ENCODE measurements at places on chromosomes 13 and 19.

- no peak for DNase-seq
These were observed 653.3 kb downstream of the DIAPH3 start for GRCh38 chr13:59510386-59510785.

DNA sequence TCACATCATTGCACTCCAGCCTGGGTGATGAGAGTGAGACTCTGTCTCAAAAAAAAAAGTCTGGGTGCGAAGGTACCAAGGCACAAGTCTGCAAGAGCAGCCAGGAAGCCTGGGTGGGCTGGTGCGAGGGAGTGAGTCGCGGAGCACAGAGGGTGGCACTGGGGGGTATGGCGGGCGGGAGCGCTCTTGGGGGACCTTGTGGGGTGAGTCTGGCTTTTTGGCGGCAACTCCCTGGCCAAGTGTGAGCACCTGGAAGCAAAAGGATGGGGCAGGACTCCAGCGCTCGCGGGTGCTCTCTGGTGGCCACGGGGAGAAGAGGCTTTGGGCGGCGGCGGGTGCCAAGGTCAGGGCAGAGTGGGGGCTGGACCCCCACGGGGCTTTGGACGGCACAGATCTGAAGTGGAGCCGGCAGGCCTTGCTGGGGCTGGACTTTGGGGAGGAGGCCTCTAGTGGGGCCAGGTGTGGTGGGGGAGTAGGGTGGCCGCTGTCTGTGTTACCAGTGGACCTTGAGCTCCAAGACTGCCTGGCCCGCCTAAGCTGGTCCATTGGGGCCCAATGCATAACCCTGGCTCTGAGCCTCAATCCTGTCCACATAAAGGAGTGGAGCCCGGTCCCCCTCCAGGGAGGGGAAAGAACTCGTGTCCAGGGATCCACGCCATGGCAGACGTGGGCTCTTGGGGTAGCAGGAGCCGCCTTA lies 1.6 kb downstream of the P2RY11 start:
- no peak for DNase-seq

- no peak for DNase-seq
These were observed 9.8 kb downstream of the PROZ start for GRCh38 chr13:113168211-113168610.

DNA sequence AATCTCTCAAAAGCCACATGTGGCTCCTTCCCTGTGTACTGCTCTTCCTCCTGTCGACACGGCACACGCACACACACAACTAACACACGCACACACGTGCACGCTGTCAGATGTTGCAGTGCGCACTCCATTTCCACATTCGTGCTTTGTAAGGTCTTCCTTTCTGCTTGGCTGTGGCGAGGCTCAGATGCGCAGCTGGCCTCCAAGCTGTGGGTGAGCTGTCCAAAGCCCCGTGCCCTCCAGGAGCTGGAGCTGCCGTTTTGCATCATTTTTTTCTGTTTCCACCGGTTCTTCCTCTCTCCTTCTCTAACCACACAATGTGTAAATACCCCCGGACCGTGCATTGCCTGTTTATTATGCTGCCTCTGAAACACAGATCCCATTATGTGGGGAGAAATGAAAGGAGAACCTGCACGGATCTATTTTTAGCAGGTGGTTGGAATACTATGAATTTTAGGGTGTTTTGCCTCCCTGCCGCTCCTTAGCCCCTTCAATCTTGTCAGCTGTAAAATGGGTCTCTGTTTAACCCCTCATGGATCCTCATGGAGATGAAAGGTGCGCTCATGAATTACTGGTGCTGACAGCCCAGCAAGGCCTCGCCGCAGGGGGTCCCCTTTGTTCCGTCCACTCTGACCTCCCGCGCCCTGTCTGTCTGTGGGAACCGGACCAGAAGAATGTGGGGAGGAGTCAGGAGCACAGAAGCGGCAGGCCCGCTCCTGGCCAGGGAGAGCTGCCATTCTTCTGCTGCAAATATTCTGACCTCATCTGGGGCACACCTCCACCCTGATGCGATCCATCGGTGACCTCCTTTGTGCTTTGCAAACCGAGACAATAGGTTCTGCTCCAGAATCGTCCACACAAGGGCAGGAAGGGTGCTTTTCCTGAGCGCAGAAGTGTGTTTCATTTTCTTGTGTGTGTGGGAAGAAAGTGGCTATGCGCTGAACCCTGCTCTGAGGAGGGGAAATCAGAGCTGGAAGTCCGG lies 137.7 kb downstream of the SOX1 start:
- no peak for DNase-seq

DNA sequence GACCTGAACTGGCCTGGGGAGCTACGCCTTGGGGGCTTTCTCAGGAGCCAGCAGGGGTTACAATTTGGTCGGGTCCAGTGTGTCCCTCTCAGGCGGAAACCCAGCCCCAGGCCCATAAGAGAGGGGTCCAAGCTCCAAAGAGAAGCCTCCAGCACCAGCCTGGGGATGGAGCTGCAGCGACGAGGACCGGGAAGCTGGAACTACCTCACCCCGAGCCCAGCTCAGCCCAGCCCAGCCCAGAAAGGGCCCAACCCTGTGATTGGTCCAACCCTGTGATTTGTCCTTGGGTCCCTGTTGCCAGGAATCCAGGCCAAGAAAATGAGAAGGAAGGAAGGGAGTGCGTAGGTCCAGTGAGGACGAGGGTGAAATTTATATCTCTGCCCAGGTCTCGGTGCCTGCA lies 24.1 kb downstream of the CLEC4M start:
- DNase-seq = no peak

DNA sequence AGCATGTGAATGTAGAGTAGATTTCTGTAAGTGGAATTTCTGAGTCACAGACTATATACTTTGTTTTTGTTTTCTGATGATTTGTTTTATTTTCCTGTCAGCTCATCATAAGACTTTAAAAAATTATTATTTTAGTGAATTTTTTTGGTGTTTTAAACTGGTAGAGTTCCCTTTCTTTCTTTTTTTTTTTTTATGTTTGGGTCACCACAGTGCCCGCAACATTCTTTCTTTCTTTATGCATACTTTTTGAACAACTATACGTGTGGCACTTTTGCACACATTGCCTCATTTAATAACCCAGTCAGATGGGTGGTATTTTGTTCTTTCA lies 46.0 kb downstream of the WDFY2 start:
- no peak for DNase-seq

Data from putamen (tissue), 1 donor.